ENCODE measurements at places on chromosomes 13 and 19.

DNA sequence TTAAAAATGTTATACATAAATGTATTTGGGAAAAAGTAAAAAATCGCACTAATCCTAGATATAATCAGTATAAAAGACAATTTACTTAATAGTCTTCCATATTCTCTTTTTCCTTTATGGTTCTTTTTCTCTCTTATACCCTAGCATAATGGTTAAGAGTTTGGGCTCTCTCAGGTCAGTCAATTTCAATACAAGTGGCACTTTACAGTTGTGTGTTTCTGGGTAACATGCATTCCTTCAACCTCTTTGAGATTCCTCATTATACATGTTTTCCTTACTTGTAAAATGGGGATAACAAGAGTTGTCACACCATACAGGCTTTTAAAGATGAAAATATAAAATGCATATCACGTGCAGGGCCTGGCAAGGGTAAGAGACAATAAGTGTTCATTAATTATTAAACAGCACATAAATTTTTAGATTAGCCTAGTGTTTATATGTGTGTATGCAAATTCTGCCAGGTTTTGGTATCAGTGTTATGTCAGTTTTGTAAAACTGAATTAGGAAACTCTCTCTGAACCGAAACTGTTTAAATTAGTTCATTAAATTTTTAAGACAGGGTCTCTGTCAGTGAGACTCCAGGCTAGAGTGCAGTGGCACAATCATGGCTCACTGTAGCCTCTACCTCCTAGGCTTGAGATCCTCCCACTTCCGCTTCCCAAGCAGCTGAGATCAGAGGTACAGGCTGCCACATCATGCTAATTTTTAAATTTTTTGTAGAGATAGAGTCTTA is 49.8 kb downstream of the ELF1 start:
- peak; percentile 49 for DNase-seq

DNA sequence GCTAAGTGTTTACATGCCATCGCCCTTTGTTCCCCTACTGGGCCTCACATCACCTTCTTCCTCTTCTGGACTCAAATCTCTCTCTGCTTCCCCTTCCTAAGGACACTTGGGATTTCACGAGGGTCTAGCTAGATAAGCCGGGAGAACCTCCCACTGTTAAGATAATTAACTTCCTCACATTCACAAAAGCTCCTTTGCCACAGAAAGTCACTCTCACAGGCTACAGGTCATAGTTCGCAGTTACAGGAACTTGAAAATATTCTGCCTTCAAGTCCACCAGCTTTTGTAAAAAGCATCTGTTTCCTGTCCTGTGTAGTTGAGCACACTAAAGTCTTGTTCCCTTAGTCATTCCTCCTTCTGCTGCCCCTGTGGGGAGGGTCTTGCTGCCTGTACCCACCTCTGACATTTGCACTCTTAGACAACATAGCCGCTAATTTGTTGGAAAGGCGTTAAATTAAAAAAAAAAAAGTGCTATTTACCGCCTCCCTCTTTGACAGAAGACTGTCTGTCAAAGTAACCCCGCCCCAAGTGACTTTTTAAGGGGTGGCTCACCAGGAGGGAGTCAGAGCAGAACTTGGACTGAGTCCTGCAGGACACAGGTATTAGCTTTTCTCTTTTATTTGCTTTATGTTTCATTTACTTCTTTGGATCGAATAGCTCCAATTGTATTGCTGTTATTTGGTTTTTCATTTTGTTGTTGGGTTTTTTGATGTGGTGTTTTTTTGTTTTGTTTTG is 26.8 kb upstream of the CEACAM21 start:
- peak; percentile 89 for DNase-seq

- peak; percentile 42 for DNase-seq
These were observed 66.9 kb downstream of the MICU2 start for GRCh38 chr13:21537105-21537504.

- DNase-seq = peak; percentile 87
These were observed 13.3 kb upstream of the ZNF57 start for GRCh38 chr19:2887391-2887914.

GRCh38 chr13:91375116-91375729 is 23.2 kb upstream of the GPC5 start:
- DNase-seq = peak; percentile 82

DNA sequence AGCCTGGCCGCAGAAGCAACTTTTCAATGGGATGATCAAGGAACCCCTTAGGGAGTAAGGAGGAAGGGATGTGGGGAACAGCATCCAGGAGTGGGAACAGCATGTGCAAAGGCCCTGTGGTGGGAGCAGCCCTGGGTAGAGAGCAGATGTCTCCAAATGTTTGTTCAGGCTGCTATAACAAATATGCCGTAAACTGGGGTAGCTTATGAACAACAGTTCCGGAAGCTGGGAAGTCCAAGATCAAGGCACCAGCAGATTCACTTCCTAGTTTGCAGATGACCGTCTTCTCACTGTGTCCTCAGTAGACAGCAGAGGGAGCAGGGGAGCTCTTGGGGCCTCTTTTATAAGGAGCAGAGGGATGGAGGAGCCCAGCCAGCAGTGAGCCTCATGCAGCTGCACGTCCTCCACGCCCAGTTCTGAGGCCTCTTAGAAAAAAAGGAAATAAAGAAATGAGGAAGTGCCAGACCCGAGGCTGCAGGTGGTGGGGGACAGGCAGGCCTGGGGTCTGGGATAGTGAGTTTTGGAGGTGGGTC is 4.2 kb upstream of the LRRC25 start:
- peak; percentile 98 for DNase-seq

DNA sequence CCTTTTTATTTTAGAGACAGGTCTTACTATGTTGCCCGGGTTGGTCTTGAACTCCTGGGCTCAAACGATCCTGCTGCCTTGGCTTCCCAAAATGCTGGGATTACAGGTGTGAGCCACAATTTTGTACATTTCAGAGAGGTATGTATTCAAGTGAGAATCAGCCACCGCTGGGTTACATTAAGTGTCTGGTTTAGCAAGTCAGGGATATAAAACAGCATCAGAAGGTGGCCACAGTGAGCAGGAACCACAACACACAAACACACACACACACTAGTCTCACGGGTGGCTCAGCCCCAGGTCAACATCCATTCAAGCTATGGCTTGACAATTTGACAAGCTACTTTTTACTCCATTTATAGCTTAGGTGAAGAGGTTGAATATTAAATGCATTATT is 20.2 kb downstream of the KLK5 start:
- no peak for DNase-seq

DNA sequence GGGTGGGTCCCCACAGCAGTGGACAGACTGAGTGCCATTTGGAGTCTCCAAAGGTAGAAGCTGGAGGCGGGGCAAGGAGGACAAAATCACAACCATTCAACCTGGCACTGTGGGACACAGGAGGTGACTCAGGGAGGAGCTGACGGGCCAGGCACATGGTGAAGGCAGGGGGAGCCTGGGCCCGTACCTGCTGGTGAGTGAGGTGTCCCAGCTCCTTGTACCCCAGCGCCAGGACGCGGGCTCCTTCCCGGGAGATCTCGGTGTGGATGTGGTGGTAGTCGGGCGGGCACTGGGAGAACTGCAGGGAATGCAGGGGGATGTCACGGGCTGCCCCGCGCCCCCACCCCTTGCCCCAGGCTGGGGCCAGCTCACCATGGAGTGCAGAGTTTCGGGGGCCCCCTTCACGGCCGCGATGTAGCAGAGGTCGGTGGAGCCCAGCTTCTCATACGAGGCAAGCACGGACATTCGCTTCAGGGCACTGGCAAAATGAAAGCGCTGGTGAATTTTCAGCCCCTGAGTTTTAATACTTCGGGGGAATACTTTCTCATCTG is 9.8 kb downstream of the ATP13A1 start:
- DNase-seq = no peak

DNA sequence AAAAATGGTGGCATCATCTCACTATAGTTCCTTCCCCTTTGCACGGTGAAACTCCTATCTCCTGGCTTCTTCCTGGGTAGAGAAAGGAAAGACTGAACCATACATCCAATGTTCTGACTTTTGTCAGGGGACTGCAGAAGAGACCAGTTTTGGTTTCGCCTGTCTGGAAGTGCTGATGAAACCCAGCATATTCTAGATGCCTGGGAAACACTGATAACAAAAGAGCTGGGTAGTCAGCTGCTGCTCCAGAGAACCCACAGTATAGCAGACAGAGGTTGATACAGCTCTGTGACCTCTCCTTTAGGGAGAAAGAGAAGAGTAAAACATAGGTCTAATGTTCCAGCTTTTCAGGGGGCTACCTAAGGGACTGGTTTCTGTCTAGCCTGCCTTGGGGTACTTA is 695.3 kb downstream of the DIAPH3 start:
- peak; percentile 81 for DNase-seq

GRCh38 chr13:23140492-23140891 is 40.3 kb upstream of the SGCG start:
- no peak for DNase-seq

DNA sequence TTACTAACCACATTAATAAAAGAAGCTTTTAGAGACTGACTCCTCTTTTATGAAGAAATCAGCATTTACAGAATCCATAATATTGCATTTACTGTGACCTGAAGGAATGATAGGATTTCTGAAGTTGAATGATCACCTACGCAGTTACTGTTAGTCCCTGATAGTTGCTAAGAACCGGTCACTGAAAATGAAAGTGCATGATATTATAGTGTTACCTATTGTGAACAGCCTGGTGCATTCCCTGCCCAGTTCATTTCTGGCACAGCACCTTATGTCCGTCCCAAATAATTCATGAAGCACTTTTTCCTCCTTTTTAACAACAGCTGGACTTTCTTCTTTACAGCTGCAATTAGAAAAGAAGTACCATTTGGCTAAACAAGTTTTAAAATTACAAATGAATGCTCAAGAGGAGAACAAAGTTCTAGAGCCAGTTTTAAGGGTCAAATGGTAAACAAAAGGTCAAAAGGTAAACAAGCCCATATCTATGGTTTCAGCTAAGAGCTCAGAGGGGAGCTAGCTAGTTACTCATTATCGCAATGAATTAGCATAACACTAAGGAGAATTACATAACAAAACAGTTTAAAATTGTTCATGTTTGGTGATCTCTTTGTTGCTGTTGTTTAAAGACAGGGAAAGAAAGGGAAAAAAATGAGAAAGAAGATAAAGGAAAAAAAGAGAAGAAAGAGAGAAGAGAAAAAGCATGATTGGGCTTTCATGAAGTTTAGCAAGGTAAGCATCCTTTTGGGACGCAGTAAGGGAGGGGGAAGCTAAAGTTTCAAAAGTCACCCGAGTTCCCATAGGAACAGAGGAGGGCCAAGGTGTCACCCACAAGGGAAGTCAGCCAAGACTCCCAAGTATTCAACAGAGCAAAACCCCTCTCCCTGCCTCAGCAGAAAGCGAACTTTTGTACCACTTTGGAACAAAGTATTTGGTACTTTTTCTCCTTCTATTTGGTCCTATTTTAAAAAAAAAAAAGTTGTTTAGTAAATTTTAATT is 50.2 kb downstream of the FLT3 start:
- no peak for DNase-seq

DNA sequence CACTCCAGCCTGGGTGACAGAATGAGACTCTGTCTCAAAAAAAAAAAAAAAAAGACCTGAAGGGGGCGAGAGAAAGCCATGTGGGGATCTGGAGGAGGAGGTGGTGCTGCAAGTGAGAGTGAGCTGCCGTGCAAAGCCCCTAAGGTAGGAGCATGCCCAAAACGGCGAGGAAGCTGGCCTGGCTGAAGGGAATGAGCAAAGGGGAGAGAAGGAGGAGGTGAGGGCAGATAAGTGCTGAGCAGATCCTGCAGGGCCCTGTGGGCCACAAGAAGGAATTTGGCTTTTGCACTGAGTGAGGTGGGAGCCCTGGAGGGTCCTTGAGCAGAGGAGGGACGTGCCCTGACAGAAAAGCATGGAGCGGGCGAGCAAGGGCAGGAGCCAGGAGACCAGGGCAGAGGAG is 19.4 kb upstream of the ADGRE5 start:
- peak; percentile 85 for DNase-seq

GRCh38 chr13:48110931-48111721 is 16.2 kb upstream of the MED4 start:
- DNase-seq = no peak

DNA sequence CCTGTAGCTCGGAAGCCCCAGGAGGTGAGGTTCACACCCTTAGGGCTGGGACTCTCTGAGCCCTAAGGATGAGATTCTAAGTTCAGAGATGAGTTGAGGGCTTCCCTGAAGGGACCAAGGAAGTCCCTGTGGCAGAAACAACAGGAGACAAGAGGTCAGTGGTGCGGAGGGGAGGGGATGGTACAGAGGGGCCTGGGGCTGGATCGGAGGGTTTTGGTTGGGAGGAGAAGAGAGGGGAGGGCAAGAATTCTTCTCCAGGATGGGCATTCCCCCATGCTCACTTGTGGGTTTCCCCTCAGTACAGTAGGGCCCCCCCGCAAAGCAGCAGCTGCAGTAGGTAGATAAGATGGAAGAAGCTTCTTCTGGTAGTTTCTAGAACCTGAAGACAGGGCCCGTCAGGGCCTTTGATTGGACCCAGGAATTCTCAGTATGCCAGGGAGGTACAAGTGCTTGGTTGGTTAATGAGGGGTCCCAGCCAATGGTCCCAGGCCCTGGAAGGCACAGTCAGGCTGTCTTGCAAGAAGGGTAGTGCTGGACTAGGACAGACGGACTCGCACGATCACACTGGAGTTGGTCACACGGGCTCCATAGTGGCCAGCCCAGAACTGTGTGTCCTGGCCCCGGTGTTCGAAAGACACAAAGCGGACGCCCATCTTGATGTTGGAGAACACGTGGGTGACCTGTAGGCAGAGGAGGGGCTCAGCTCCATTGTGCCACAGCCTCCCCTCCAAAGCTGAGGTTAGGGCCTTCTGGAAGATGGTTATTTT is 7.3 kb downstream of the FBXO27 start:
- DNase-seq = no peak

DNA sequence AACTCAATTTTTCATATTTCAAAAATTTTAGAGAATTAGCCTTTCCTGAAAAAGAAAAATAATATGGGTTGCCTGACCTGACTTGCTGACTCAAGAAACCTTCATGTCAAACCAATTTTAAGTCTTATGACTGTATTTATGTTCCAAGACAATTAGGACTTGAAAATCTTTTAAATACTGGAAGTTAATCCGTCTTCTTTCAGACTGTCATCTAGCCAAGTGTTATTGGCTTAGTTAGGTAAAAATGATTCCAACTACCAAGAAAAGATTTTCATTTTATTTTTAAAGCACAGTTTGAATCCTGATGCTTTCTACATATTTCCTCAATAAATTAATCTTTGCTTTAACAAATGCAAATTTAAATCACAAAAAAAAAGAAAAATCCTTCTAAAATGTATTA is 337.6 kb downstream of the SLITRK6 start:
- DNase-seq = no peak

DNA sequence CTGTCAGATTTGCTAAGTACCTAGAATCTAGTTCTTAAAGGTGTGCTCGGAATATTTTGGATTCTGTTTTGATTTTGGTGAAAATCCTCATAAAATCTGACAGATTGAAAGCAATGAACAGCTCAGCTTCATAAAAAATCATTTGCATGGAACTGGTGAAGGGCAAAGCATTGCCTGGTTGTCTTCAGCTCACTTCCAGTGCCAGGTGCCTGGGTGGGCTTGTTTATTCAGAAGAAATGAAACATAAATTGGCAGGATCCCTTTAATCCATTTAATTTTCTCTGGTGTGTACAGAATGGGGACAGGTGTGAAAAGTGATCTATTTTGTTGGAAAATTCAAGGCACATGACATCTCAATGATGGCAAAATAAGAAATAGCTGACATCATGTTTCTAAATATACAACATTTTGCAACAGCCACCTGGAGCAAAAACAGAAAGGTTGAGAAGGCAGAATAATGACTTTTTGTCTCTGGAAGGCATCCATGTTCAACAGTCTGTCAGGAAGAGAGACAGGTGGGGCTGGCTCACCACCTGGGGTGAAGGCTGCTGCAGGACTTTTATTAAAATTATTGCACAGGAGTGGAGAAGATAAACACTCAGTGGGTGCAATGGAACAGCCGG is 52.2 kb downstream of the RFC3 start:
- no peak for DNase-seq

- DNase-seq = no peak
These were observed 3.2 kb downstream of the IFNL1 start for GRCh38 chr19:39299404-39299803.

GRCh38 chr13:49221590-49221965 is 1.4 kb downstream of the MLNR start:
- DNase-seq = no peak

All from hematopoietic multipotent progenitor cell treated with erythropoietin and hydrocortisone succinate and interleukin-3 and kit ligand, for 4 days (in vitro differentiated cells).